Spinal cord (tissue), 10 donors: ENCODE measurements at places on chromosomes 1 and 21.

DNA sequence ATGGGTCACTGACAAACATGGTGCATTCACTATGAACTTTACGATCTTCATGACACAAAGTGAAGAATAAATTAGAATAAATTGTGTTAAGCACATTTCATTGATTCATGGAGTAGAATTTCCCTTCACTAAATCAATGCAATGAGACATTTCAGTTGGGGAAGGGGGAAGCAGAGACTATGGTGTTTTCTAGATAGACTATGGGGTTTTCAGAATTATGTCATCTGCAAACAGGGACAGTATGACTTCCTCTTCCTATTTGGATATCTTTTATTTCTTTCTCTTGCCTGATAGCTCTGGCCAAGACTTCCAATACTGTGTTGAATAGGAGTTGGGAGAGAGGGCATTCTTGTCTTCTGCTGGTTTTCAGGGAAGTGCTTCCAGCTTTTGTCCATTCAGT is 80.0 kb upstream of the C1orf105 start:
- no peak for DNase-seq

GRCh38 chr1:39540504-39541031 is 36.0 kb downstream of the PABPC4 start:
- DNase-seq: no peak

GRCh38 chr1:200960236-200960947 is 63.1 kb downstream of the KIF21B start:
- no peak for DNase-seq

DNA sequence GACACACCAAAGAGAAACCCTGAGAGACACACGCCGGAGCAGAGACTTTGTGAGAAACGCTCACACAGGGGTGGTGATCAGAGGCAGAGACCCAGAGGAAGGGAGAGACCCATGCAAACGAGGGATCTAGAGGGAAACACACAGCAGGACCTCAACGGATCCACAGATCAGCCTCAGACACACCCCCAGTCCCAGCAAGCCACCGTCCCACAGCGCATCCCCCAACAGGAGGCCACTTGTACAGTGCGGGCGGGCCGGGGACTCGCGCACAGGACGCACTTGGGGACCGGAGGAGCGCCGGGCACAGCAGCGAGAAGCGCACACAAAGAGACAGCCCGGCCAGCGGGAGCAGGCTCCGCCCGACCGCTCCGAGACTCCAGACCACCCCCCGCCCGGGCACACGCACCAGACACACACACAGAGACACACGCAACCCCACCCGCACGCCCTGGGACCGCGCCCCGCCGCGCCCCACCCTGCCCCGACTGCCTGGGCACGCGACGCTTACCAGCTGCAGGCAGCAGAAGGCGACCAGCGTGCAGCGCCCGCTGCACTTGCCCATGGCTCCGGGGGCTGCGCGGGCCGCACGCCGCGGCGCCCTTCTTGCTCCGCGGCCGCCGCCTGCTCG is 587 bp downstream of the NKAIN1 start:
- no peak for DNase-seq

GRCh38 chr1:195376190-195376589 is 1232.0 kb downstream of the KCNT2 start:
- no peak for DNase-seq

DNA sequence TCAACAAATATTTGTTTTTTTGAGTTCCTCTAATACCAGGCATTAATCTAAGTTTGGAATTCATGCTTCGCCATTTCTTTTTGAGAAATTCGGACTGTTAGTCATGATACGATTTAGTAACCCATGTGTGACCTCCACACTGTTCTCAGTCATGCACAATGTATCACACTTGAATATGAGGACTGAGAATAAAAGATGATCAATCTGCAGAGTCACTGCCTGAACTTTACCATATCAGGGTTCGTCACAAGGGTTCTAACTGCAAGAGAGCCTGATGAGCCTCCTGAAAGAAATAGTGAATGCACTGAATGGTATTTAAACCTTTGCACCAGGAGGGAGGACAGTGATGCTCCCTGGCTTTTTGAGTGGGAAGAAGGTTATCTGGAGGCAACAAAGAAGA is 10.9 kb upstream of the FASLG start:
- DNase-seq: no peak

GRCh38 chr21:27425574-27425973 is 458.7 kb upstream of the ADAMTS5 start:
- DNase-seq: no peak

DNA sequence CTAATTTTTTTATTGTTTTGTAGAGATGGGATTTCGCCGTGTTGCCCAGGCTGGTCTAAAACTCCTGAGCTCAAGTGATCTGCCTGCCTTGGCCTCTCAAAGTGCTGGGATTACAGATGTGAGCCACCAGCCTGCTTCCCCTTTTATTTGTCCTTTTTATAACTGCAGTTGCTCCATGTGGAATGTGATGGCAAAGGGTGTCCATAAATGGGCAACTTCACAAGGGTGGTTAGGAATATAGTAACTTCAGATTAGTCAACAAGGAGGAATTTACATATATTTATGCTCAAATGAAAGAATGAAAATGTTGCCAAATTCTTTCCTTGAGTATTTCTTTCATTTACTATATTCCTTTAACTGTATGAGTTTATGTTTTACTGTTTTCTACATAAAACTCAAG is 182.9 kb downstream of the BACH1 start:
- DNase-seq: no peak

GRCh38 chr1:66300280-66300971 is 233.5 kb upstream of the SGIP1 start:
- DNase-seq: no peak
